Breast epithelium (tissue), 4 donors: ENCODE measurements at places on chromosomes 1 and 21.
A peak's percentile ranks its signal among the peaks of the same experiment; 100 is the strongest.

DNA sequence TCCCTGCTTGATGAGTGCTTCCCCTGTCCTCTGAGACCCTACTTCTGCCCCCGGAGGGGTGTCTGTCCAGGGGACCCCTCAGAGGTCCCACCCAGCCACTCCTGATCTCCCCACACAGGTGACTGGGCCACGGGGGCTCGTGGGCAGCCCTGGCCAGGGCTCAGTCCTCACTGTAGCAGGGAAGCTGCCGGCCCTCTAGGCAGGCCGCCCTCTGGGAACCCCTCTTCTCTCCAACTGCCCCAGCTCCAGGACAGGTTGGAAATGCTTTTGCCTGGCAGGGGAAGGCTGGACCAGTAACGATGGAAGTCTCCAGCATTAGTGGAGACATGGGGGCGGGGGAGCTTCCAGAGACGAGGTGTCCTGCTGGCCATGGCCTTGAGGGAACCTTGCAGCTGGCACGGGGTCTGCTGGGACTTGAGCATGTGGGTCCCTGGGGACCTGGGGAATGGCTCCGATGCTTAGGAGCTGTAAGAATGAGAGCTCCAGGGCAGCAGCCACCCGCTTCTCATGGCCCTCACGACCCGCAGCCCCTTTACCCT lies 3.1 kb upstream of the FNDC10 start:
- DNase-seq = no peak

DNA sequence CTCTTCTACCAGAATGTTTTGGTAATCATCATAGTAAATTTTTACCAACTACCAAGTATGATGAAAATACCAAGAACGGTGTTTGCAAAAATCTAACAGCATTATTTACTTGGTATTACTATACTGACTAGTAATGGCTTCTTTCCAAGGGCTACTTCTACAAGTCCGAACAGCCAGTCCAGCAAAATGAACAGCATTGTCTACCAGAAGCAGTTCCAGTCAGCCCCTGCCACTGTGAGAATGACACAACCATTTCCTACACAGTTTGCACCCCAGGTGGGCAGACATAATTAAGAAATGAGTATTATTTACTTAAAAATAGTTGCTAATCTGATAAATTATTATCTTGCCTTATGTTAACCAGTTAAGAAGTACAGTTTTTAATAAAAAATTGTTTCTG lies 33.8 kb upstream of the MYOCOS start:
- DNase-seq = no peak

GRCh38 chr1:10471411-10472219 lies 714 bp downstream of the DFFA start:
- DNase-seq = peak; percentile 24

GRCh38 chr1:43930168-43930948 lies 3.2 kb upstream of the ARTN start:
- no peak for DNase-seq

DNA sequence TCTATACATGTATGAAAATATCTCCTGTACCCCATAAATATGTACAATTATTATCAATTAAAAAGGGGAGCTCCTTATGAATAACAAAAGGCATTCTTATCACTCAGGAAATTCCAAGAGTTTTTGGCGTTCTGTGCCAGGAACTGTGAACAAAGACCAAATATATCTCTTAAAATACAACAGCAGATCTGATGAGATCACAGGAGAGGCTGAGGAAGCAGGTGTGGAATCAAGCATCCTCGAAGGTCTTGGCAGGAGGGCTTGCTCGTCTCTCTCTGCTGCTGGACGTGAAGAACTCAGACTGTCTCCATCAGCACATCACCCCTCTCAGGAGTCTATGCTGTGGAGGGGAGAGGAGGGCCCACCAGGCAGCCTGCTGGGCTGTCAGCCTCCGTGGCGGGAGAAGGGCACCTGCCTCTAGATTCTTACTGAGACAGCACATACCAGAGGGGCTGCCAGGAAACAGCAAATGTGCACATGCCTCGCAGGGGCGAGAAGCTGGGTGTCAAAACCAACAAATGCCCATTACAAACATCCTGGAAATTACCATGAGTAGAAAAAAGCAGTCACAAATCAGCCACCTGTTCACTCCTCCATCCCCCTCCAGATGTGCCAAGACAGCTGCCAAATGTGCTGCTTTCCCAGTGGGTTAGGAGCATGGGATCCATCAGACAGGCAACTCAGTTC lies 30.8 kb upstream of the FAM89A start:
- no peak for DNase-seq

DNA sequence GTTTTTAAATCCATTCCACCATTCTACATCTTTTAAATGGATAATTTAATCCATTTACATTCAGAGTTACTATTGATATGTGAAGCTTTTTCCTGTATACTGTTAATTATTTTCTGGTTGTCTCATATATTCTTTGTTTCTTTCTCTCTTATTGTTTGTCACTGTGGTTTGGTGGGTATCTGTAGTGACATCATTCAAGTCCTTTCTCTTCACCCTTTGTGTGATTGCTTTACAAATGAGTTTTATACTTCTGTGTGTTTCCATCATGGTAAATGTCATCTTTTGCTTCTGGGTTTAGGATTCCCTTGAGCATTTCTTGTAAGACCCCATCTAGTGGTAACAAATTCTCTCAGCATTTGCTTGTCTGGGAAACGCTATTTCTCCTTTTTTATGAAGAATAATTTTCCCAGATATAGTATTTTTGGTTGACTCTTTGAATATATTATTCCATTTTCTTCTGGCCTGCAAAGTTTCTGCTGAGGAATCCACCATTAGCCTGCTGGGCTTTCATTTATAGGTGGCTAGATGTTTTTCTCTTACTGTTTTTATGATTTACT lies 10.2 kb downstream of the LY9 start:
- DNase-seq = no peak

- DNase-seq = no peak
Observed at GRCh38 chr21:32574946-32575925, 10.1 kb downstream of the TCP10L start.

GRCh38 chr1:219460081-219460895 lies 152.6 kb downstream of the ZC3H11B start:
- DNase-seq = no peak

- no peak for DNase-seq
Observed at GRCh38 chr1:245926888-245927287, 580.2 kb downstream of the SMYD3 start.

GRCh38 chr1:246865921-246866320 lies 65.8 kb downstream of the AHCTF1 start:
- no peak for DNase-seq

- DNase-seq = no peak
Observed at GRCh38 chr1:53390736-53391135, 62.9 kb upstream of the LRP8 start.

DNA sequence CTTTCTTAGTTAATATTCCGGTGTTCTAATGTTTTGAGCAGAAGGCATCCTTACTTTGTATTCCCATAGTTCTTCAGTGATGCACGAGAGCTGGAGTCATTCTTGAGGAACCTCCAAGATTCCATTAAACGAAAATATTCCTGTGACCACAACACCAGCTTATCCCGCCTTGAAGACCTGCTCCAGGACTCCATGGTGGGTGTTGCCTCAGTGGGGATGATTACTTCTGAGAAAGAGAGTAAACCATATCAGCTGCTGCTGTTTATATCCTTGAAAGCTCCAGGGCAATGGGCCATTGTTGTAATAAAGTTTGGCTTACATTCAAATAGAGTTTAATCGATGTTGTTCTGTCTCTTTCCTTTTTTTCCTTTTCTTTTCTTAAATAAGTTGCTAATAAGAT lies 93.1 kb downstream of the MACF1 start:
- no peak for DNase-seq

DNA sequence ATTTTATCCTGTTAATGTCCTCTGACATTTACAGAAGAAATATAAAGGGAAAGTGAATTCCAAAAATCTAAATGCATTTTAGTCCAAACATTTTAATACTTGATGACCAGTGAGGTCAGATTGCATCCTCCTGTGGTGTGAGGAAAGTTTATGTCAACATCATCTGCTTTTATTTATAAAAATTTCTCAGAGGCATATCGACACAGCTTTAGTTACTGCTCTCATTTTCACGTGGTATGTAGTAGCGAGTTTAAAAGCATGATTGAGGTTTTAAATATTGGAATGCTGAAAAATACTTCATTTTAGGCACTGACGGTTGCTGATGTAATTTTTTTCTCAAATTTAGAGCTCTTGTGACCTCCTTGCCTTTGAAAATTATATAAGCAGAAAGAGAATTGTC lies 234.8 kb downstream of the HMCN1 start:
- no peak for DNase-seq

DNA sequence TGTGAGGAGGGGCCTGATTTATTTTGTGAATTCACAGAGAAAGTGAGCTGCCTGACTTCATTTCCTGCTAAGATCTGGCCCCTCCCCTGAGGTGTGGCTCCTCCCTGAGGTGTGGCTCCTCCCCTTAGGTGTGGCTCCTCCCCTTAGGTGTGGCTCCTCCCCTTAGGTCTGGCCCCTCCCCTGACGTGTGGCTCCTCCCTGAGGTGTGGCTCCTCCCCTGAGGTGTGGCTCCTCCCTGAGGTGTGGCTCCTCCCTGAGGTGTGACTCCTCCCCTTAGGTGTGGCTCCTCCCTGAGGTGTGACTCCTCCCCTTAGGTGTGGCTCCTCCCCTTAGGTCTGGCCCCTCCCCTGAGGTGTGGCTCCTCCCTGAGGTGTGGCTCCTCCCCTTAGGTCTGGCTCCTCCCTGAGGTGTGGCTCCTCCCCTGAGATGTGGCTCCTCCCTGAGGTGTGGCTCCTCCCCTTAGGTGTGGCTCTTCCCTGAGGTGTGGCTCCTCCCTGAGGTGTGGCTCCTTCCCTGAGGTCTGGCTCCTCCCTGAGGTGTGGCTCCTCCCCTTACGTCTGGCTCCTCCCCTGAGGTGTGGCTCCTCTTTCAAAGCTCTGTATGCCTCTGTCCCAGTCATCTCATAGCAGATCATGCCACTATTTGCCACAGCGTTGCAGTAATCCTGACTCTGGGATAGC lies 26.9 kb upstream of the LRRC3 start:
- peak; percentile 10 for DNase-seq
